Activated gamma-delta T cell treated with anti-CD3 and anti-CD28 coated beads, Interleukin-2, amount 50 U/mL, for 16 hours (primary cell): ENCODE measurements at places on chromosomes 6 and 20.

GRCh38 chr6:22237526-22237925 lies 59.3 kb downstream of the PRL start:
- no peak for DNase-seq

- no peak for DNase-seq
Observed at GRCh38 chr6:69294407-69294806, 502.4 kb downstream of the LMBRD1 start.

GRCh38 chr6:127904160-127904559 lies 3.3 kb upstream of the THEMIS start:
- DNase-seq, result no peak

DNA sequence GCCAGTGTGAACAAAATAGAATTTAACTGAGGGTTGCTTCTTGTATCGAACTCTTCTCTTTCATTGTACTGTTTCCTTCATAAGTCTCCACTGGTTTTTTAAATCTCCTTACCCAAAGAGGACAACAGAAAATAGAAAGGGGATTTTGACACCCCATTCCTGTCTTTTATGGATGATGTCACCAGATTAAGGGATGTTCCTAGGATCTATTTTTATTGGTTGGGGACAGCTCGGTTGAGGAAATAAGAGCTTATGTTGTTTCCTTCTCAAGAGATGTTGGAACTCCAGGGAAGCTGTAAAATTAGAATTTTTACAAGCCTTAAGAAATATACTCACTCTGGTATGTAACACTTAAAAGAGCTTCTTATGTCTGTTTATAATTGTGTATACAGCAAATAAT lies 171.5 kb downstream of the PHF3 start:
- no peak for DNase-seq

- no peak for DNase-seq
Observed at GRCh38 chr20:40232756-40233155, 456.3 kb downstream of the MAFB start.

GRCh38 chr6:154528310-154528915 lies 17.9 kb upstream of the CNKSR3 start:
- DNase-seq, result no peak

- no peak for DNase-seq
Observed at GRCh38 chr6:34657307-34657978, 39.1 kb downstream of the ILRUN start.

DNA sequence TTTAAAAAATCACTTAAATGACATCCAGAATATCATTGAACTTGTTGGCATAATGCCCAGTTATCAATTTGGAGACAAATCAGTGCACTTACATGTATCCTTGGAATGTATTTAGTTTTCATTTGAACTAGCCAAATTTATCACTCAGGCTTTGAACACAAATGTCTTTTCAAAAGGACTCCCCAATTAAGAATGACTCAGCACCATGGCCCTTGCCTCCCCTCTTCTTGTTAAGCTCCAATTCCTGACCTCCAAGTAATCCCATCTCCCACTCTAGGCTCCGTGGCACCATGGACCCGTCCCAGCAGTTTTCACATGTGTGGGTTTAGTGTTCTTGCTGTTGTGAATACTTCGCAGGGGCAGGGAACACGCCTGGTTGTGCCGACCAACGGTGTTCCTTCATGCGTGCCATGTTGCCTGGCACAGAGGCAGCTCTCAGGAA lies 2.7 kb downstream of the AKAP12 start:
- no peak for DNase-seq

DNA sequence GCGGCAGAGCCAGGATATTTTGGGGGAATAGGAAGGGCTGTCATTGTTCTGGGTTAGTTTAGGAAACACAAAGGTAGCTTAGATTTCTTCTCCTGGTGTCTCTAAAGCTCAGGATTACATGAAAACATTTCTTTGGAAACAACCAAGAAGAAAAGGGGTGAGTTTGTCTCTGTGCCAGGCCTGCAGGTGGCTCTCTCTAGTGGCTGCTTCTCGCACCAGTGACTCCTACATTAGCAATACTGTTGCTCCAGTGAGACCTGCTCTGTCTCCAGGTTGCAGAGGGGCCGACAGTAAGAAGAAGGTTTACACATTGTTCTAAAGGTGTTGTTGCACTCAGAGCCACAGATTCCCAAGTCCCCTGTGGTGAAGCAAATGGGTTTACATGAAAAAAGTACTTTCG lies 104.6 kb upstream of the GLP1R start:
- no peak for DNase-seq

DNA sequence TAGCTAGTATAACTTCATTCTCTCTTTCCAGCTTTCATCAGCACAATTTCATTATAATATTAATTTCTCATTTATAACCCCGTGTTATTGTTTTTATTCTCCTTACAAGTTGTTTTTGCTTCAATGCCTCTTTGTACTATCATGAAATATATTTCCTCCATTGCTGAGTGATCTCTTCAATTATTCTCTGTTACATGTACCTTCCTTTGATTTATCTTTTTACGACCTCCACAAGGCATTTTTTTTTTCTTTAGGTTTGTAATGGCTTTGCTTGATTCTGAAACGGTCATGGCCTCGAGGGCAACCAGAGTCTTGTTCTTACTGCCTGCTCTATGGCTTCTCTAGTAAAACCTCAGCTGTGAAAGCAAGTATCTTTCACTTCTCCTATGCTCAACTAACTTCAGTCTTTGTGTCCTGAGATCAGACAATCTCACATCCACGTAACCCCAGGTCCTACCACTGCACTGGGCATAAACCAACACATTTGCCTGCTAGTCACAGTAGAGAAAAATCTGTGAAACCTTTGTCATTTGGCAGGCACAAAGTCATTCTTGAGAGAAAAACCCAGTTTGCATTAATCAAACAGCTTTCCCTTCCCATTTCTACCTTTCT lies 119.9 kb downstream of the UST start:
- no peak for DNase-seq

DNA sequence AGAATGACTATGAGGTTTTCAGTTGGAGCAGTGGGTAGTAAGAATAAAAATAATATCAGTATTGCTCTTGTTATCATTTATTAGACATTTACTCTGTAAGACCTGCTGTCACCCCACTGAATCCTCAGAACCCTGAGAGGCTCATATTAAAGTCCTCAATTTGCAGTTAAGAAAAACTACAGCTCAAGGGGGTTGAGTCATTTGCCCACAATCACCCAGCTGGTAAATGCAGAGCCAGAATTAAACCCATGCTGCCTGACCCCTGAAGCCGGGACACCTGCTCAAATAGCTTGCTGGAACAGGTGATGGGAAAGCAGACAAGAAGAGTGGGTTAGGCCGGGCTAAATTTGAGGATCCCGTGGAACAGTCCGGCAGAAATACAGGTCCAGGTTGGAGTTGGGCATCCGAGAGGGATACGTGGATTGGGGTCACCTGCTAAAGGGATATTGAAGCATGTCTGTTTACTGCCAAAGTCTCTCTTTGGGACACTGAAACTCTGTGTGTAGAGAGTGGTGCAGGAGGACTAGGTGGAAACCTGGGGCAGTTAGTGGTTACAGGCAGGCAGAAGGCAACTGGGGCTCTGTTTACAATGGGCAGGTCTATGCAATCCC lies 344.1 kb downstream of the CDC5L start:
- no peak for DNase-seq

DNA sequence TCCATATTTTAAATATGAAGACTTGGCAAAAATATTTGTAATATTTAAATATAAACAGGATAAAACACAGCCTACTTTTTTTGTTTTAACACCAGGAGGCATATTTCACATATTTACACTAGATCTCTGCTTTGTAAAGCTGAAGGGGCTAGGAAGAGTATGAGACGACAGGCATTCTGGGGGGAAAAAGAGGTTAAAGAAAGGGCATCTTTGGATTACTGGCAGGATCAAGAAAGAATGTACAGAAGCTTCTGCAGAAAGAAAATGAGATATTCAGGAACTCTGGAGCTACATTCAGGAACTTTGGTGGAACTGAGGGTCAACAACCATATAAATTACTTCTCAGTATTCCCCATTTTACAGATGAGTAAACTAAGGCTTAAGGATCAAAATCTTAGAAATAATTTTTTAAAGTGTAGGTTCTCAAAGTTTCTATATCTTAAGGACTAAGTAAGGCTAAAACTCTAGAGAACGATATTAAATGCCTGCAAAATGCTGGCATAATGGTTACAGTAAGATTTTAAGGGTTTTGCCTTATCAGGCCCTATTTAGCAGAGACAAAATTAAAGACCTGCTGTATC lies 156.5 kb downstream of the CDK19 start:
- DNase-seq, result no peak

DNA sequence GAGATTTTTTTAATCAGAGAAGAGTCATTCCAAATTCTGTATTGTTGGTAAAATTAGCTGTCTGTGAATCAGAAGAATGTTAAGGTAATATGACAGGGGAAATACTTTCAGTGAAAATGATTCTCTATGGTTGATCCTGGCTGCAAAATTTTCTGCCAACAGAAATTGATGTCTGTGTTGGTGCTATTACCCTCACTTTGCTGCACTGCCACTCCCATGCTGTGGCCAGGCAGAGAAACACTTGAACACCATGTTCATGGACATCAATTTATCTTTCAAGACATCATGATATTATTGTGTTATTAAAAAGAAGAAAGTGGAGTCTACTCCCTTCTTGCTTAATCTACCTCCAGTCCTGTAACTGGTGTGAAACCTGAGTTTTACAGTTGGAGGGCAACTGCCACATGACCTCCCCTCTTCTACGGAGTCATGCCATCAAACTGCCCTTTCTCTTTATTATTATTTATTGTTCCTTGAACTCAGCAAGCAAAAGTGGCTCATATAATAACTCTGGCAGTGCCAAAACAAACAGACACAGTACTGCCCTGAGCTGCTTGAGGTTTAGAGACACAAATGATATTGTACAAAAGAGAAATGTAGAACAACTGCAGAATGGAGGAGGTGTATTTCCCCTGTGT lies 288.0 kb upstream of the JAG1 start:
- DNase-seq, result no peak

DNA sequence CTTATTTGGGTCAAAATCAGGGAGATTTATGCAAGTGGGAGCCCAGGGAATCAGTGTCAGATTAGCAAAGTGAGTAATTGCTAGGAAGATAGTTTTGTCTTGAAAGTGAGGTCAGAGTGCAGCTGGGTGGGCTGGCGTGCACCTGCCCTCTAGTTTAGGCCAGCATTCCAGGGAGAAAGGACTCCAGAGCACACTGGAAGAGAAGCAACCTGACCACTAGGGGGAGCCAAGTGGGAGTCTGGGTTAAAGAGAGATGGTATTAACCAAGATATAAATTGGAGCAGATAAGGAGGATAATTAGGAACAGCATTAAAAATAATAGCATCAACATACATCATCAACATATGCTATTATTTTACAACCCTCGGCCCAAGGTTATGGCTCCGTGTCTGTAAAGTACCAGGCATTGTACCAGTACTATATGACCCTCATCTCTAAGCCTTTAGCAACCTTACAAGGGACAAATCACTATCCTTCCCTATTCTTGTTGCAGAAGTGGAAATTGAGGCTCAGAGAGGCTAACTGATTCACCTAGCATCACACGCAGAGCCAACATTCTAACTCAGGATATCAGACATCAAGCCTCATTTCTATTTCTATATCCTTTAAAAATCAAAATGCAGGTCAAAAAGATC lies 57.8 kb downstream of the SLC2A10 start:
- DNase-seq, result no peak
